Spleen (tissue), 13 donors: ENCODE measurements at places on chromosomes 3 and 15. TPM values are rescaled to one million over a fixed set of nuclear protein-coding genes. Genes with fewer than 3 reads are reported as not detected.

SLC28A2 gene
- not detected for polyA plus RNA-seq

MST1 gene
- polyA plus RNA-seq, result 43.4 TPM

SV2B gene
- 0.26 TPM for polyA plus RNA-seq

DNA sequence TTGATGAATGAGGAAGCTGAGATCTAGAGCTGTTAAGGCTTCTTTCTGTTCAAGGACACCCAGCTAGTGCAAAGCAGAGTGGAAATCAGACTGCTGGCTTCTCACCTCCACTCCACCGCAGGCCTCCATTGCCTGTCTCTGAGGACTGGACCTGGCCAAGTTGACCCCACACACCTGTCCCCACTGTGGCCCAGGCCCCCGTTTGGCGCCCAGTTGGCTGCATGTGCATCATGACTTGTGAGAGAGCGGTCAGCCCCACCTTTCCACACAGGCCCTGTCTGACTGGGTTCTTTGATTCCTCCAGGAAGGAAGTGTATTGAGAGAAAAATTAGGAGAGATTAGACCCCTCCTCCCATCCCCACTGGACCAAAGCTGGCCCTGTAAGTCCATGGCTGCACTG lies 206.3 kb upstream of the TLE3 start:
- no peak overlapping the region for H3K4me3 ChIP-seq
- peaks cover 13% of the 10 kb centered on the region for H3K27me3 ChIP-seq
- H3K27ac ChIP-seq, result no peak overlapping the region
- peaks cover 8% of the 10 kb centered on the region for H3K4me1 ChIP-seq
- DNase-seq, result no peak

- H3K36me3 ChIP-seq, result peaks cover 49% of the 10 kb centered on the region
- peaks cover 35% of the 10 kb centered on the region for H3K4me1 ChIP-seq
- no peak overlapping the region for H3K27ac ChIP-seq
- H3K4me3 ChIP-seq, result no peak overlapping the region
- no peaks in the 10 kb centered on the region for H3K27me3 ChIP-seq
- DNase-seq, result peak; percentile 34
Measured at GRCh38 chr15:89785064-89785773, 9.1 kb downstream of the MESP2 start.

DNA sequence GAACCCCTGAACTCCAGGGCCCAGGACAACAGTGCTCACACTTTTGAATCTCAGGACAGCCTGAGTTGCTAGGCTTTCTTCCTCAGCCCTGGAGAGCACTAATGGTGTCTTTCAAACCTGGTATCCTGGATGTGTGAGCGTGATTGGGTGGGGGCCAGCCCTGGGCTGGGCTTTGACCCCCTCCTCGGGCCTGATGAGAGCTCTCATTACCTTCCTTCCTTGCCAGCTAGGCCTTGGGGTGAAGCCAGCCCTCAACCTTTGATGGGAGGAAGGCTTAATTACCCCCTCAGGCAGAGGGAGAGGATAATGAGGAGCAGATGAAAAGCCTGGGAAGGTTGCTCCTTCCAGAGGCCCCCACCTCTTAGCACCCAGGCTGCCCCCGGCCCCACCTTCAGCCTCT lies 31.1 kb upstream of the INSYN1 start:
- H3K36me3 ChIP-seq, result no peaks in the 10 kb centered on the region
- no peak overlapping the region for H3K4me3 ChIP-seq
- H3K27me3 ChIP-seq, result no peaks in the 10 kb centered on the region
- no peaks in the 10 kb centered on the region for H3K4me1 ChIP-seq

- no peaks in the 10 kb centered on the region for H3K27me3 ChIP-seq
- no peaks in the 10 kb centered on the region for H3K36me3 ChIP-seq
- H3K4me1 ChIP-seq, result peaks cover 5% of the 10 kb centered on the region
- no peak overlapping the region for H3K27ac ChIP-seq
- DNase-seq, result no peak
- H3K4me3 ChIP-seq, result no peak overlapping the region
Measured at GRCh38 chr15:89863918-89864317, 29.9 kb downstream of the AP3S2 start.

DNA sequence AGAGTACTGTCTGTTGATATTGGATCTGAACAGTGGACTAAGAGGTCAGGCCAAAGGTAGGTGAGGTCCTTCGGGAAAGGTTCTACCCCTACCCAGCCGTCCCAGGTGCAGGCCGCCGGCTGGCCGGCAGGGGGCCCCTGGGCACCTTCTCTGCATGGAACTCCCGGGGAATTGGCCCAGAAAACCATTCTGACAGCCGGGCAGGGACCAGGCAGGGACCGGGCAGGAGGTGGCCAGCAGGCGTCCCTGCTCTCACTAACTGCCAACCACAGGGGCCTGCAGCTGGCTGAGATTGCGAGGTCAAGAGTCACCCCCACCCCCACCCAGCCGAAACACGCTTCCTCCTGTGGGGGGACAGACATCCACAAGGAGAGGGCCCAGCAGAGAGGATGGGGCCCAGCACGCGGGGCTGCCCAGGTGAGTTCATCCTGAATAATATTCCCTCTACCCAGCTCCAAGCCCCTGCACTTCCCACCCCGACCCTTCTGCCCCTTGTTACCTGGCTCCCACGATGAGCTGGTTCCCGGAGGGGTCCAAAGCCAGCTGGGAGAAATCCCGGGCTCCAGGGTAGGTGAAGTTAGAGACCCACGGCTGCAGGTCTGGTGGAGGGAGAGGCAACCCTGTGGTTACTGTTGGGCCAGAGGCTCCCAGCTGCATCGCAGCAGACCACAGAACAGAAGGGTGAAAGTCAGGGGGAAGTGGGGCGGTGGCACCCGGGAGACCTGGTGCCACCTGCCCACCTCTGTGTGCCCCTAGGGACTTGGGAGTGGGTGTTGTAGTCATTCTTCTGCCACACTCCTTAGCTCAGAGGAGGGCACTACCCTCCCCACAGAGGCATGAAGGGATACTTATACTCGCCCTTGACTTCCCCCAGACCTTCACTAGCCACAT lies 84.4 kb downstream of the SEMA5B start:
- no peaks in the 10 kb centered on the region for H3K27me3 ChIP-seq
- H3K4me3 ChIP-seq, result no peak overlapping the region
- H3K4me1 ChIP-seq, result peaks cover 11% of the 10 kb centered on the region
- no peaks in the 10 kb centered on the region for H3K36me3 ChIP-seq
- peak; percentile 81 for DNase-seq

DNA sequence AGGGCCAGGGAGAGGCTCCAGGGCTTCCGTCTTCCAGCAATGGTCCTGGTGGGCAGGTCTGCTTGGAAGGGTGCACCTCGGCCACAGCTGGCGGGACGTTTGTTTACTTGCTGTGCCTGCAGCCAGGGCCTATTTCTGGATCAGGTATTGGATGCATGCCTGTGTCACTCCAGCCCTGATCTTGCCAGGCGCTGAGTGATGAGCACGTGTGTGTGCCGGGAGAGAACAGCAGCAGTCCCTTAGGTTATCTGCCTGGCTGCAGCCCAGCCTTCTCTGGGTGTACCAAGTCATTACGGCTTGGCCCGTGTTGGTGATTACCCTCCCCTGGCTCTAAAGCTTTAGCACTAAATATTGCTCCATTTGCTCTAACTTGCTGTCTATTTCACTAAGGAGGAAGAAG lies 14.9 kb downstream of the CCDC32 start:
- no peak overlapping the region for H3K4me3 ChIP-seq

GRCh38 chr3:182484682-182485081 lies 308.6 kb upstream of the ATP11B start:
- no peaks in the 10 kb centered on the region for H3K4me1 ChIP-seq
- H3K36me3 ChIP-seq, result no peaks in the 10 kb centered on the region
- H3K4me3 ChIP-seq, result no peak overlapping the region
- DNase-seq, result no peak
- no peak overlapping the region for H3K27ac ChIP-seq
- H3K27me3 ChIP-seq, result no peaks in the 10 kb centered on the region

DNA sequence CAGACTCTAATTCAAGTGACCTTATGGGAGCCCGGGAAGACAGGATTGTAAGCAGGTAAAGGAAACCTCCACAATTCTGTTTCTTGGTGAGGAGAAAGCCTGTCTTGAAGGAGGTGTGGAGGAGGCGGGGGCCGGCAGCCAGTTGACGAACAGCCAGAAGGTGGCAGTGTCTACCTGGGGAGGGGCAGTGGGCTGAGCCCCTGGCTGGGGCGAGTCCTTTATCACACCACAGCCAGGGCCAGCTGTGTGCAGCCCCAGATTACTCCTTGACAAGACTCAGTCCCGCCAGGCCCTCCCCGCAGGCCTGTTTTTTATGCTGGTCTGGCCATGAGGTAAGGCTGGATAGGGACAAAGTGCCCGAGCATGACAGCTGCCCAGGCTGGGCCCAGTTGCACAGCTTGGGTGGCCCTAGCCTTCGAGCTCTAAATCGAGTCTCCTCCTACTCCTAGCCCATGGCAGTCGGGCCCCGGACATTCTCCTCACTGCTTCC lies 40.9 kb upstream of the IDH2 start:
- H3K4me1 ChIP-seq, result peaks cover 4% of the 10 kb centered on the region
- H3K27ac ChIP-seq, result no peak overlapping the region
- no peaks in the 10 kb centered on the region for H3K27me3 ChIP-seq
- no peaks in the 10 kb centered on the region for H3K36me3 ChIP-seq
- DNase-seq, result peak; percentile 89

GRCh38 chr3:56819016-56819809 lies 17.5 kb upstream of the ARHGEF3 start:
- no peak overlapping the region for H3K27ac ChIP-seq
- no peak overlapping the region for H3K4me3 ChIP-seq
- no peaks in the 10 kb centered on the region for H3K27me3 ChIP-seq
- no peaks in the 10 kb centered on the region for H3K36me3 ChIP-seq

DNA sequence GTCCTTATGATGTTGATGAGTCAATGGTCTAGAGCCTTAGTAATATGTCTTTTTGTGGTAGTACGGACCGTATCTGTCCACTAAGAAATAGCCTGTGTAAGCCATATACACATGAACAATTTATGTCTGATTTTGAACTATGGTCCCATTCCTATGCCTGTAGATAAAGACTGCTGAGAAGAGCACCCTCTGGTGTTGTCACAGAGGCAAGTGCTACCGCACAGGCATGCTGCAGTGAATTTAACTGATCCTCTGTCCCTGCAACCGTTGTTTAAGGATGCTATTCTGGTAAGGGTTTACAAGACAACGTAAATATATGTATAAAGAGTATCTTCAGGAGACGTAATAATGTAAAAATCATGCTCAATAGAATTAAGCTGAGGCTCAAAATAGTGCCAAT lies 170.7 kb downstream of the UBE3A start:
- H3K27ac ChIP-seq, result no peak overlapping the region
- no peak for DNase-seq
- no peaks in the 10 kb centered on the region for H3K27me3 ChIP-seq

GRCh38 chr3:106197532-106198194 lies 328.9 kb upstream of the CBLB start:
- no peaks in the 10 kb centered on the region for H3K27me3 ChIP-seq
- H3K36me3 ChIP-seq, result no peaks in the 10 kb centered on the region
- no peak overlapping the region for H3K4me3 ChIP-seq
- DNase-seq, result no peak
- H3K27ac ChIP-seq, result no peak overlapping the region

DNA sequence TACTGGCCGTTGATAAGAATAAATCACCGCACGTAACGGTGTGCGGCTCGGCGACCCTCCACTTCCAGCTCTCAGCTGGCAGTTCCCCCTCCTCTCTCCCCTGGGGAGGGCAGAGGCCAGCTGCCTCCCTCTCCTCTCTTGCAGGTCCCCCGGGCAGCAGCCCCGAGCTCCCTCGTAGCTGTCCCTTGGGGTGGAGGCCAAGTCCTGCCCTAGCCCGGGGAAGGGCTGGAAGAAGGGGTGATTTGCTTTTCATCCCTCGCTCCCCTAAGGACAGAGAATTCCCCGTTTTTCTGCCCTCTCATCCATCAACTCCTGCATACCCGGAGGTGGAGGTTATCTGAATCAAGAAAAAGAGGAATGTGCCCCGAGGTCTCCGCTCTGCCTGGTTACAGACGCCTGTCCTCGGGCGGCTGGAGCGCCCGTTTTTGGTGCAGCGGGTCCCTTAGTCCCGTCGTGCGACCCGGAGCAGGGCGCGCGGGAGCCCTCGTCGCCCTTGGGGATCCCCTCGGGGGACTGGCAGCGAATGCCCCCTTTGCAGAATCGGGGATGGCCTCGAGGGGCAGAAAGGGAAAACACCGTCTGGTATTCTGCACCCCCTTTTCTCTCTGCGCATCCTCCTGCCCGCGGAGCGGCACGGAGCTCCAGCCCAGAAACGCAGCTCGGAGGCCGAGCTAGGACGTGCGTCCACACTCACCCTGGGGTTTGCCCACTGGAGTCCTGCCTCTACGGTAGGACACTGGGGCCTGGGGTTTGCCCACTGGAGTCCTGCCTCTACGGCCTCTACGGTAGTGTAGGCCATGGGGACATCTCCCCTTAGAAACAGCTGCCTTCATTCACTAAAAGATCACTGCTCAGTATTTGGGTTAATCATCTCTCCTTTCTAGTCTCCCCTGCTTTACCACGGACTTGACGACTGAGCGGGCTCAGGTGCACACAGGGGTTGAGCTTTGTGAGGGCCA lies 2.2 kb downstream of the PTPRG start:
- peak overlapping the region; percentile 37 for H3K4me3 ChIP-seq
- H3K36me3 ChIP-seq, result no peaks in the 10 kb centered on the region
- H3K27ac ChIP-seq, result no peak overlapping the region
- peaks cover 16% of the 10 kb centered on the region for H3K4me1 ChIP-seq
- no peak for DNase-seq

DNA sequence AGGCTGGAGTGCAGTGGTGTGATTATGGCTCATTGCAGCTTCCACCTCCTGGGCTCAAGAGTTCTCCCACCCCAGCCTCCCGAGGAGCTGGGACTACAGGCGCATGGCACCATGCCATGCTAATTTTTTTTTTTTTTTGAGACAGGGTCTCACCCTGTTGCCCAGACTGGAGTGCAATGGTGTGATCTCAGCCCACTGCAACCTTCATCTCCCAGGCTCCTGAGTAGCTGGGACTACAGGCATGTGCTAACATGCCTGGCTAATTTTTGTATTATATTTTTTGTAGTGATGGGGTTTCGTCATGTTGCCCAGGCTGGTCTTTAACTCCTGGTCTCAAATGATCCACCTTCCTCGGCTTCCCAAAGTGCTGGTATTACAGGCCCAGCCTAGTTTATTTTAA lies 4.0 kb downstream of the TEX9 start:
- no peak overlapping the region for H3K4me3 ChIP-seq
- no peak overlapping the region for H3K27ac ChIP-seq
- DNase-seq, result no peak
- H3K36me3 ChIP-seq, result no peaks in the 10 kb centered on the region
- peaks cover 4% of the 10 kb centered on the region for H3K27me3 ChIP-seq
